Fibroblast of mammary gland (primary cell): ENCODE measurements at places on chromosomes 12 and 14.
A peak's percentile ranks its signal among the peaks of the same experiment; 100 is the strongest.

GRCh38 chr14:99271221-99271941 lies 616 bp downstream of the BCL11B start:
- no peak for DNase-seq

DNA sequence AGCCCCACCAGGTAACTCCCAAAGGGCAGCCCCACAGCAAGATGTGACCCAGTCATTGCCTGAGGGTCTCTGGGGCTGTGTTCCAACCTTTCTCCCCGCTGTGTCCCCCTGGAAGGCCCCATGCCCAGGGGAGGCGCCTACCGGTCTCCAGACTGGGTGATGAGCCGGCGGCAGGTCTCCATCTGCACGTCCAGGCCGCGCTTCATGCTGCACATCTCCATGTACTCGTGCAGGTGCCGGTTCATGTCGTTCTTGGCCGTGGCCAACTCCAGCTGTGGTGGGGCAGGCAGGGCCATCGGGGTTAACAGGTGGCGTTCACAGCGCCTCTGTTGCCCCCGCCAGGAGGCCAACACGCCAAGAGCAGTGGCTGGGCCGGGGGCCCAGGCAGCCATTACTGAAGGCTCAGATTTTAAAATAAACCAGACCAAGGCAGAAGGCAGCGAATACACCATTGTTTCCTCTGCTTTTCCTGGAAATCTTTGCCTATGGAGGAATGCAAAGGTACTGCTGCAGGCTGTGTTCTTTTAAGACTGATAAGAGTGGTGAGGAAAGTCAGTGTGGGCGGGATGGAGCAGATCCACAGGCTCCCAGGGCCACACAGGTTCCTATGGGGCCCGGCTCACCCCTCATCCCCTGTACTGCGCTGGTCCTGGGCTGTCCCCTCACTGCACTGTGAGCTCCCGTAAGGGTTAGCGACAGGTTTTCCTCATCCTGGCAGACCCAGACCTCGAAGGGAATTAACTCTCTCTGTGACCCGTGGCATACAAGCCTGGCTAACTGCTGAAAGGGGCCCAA lies 7.3 kb downstream of the GAPDH start:
- DNase-seq = no peak

GRCh38 chr14:102902086-102902485 lies 20.4 kb upstream of the AMN start:
- no peak for DNase-seq

DNA sequence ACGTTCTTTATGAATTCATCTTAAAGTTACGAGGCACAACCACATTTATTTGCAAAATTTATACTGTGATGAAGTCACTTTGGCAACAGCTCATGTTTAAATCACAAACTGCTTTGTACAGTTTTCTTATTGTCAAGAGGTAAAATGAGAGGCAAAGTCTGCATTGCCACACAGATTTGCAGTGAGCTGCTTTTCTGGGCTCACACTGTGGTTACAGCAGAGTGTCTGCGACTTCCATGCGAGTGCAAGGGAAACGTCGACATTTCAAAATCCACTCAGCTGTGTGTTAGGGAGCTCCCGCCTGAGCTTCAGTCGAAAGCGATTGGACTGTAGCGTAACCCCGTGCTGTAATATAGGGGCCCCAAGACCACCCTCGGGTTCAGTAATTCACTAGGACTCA lies 13.0 kb downstream of the MTA1 start:
- DNase-seq = no peak

DNA sequence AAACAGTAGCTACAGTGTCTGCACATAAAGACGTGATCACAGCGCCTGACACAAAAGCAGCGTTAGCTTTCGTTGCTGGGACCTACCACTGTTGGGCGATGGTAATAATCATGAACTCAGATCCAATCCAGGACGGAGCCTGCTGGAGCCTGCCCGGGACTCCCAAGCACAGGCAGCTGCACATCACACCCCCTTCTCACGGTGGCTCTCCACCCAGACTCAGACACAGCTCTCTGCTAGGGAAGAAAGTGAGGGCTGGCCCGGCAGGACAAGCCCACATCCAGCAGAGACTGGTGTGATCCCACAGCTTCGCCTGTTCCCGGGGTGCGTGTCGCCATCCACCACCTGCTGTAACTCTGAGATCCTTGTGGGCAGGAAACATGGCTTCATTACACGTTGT lies 49.9 kb upstream of the FOXN3 start:
- no peak for DNase-seq

- peak; percentile 39 for DNase-seq
Observed at GRCh38 chr12:42946871-42947381, 357.4 kb upstream of the PRICKLE1 start.

DNA sequence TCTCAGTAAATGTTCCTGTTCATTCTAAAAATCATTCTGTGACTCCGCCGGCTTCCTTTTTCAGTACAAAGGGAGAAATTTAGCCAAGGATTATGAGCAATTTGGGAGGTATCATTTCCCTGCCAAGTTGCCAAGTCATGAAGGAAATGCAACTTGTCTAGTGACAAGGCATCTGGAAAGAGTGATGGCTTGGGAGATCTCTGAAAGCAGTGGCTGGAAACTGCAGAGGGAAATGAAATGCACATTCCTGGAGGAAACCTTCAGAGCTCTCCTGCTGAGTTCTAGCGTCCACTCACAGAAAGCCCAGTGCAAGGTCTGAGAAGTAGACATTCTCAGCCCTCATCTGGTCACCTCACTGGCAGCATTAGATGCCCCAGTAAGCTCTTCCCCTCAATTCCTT lies 91.7 kb downstream of the GALC start:
- peak; percentile 30 for DNase-seq

DNA sequence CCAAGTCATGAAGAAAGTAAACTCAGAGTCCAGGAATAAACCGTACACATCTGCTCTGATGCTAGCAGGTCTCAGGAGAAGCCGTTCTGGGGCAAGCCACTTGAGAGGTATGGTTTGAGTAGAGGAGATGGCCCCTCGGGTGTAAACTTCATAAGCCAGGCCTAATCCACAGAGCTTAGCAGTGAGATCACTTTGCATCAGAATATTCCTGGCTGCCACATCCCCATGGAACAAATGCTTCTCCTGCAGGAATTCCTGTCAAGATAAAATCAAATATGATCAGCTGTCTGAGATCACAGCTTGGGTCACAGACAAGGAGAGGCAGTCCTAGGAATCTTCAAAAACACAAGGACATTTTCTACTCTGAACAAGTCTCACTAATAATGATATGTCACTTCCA lies 11.2 kb upstream of the MAGOHB start:
- DNase-seq = no peak

DNA sequence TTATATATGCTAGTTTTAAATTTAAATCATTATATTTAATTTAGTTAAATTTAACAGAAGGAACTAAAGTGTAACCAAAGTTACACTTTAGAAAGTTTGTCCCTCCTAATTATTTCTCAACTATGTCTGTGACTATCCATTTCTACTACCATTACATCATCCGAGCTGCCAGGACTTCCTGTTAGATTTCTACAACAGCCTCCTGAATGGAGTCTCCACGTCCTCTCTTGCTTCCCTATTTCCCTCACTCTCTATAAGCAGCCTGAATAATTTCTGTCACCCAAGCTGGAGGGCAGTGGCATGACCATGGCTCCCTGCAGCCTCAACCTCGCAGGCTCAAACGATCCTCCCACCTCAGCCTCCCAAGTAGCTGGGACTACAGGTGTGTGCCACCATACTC lies 84.1 kb downstream of the TTC7B start:
- no peak for DNase-seq

DNA sequence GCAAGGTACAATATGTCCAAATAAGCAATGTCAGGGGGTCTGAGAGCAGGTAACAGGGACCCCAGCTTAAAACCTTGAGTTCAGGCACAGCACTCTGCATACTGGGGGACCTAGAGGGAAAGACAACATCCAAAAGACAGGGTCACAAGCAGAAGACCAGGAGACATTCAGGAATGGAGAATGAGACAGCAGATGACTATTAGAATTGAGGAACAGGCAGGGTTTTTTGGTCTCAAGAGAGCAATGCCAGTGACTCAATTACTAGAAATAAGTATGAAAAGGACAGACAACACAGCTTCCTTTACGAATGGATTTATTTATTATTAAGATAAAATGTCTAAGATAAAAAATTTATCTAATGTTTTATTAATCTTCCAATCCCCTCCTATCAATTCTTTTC lies 223.0 kb downstream of the PTPRO start:
- no peak for DNase-seq

GRCh38 chr12:27199638-27200300 lies 44.3 kb upstream of the STK38L start:
- DNase-seq = peak; percentile 27

GRCh38 chr14:102601378-102601925 lies 9.0 kb downstream of the RCOR1 start:
- DNase-seq = no peak

GRCh38 chr12:46983393-46983793 lies 96.0 kb upstream of the PCED1B start:
- no peak for DNase-seq

GRCh38 chr12:57966536-57966935 lies 25.2 kb downstream of the ATP23 start:
- DNase-seq = no peak

DNA sequence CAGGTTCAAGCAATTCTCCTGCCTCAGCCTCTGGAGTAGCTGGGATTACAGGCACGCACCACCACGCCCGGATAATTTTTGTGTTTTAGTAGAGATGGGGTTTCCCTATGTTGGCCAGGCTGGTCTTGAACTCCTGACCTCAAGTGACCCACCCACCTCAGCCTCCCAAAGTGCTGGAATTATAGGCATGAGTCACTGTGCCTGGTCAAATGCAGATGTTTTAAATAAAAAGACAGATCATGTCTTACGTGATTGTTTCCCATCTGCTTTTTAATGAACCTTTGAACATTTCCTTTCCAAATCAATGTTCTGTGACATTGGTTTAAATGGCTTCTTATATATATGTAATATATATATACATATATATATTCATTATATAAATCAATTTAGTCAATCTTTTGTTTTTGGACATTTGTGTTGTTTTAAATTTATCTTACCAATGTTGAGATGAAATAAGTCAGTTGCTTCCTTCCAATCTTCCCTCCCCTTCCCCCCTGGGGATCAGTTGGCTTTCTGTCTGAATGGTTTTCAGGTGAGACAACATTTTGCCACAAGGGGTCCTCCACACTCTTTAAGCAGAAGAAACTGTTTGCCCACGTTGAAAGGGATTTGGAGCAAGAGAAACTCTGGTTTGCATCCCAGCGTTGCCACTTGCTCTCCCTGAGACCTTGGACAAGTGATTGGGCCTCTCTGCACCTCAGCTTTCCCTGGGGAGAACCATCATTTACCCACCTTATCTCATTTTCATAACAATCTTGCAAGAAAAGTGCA lies 47.6 kb upstream of the RBM19 start:
- peak; percentile 73 for DNase-seq

- DNase-seq = peak; percentile 17
Observed at GRCh38 chr14:24861083-24861630, 188.8 kb downstream of the STXBP6 start.

GRCh38 chr14:33836203-33836899 lies 114.5 kb downstream of the EGLN3 start:
- DNase-seq = no peak

GRCh38 chr14:70009961-70010360 lies 130.7 kb downstream of the SMOC1 start:
- DNase-seq = no peak

DNA sequence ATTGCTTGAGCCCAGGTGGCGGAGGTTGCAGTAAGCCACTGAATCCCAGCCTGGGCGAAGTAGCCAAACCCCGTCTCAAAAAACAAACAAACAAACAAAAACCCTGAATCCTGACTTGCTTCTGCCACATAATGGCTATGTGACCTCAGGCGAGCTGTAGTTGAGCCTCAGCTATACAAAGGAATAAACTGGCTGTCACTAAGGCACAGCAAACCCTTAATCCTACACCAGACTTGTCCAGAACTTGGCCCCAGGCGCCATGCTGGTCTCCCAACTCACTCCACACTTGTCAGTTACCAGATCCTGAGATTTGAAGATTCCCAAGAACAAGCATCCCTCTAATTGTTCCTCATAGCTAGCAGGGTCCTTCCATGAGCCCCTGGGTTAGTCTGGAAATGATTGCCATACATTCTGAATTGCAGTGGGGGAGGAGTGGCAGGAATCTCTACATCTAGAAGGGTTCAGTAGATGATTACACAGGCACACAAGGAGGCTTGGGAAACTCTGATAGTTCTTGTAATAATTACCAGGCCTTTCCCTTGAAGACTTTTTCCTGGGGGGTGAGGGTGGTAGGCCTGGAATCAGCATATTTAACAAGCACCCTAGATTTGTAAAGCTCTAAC lies 9.9 kb downstream of the MAP3K12 start:
- DNase-seq = no peak

GRCh38 chr12:81859521-81859920 lies 100.4 kb upstream of the PPFIA2 start:
- DNase-seq = no peak

- peak; percentile 62 for DNase-seq
Observed at GRCh38 chr12:59973515-59973914, 377.7 kb downstream of the SLC16A7 start.

DNA sequence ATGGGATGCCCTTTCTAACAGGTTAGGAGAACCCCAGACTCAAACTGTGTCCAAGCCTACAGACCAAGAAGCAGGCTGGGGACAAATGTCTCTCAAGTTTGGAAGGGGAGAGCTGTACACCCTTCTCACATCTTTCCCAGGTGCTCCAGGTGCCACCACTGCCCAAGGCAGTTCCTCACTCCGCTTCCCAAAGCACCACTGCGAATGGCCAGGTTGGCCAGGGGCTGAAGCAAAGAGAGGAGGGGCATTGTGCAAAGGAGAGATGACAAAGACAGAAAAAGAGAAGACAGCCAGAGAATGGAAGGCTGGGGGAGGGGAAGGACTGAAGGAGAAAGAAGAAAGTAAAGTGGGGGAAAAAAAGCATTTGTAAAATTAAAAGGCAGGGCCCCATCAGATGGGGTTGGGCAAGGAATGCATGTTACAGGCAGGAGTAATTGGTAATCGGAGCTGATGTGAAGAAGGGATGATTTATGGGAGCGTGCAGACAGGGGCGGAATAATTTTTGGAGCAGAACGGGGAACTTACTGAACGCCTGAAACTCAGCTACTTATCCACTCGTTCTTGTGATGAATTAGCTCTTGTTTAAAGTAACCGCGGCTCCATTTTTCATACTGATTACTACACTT lies 165.8 kb downstream of the ESRRB start:
- no peak for DNase-seq

DNA sequence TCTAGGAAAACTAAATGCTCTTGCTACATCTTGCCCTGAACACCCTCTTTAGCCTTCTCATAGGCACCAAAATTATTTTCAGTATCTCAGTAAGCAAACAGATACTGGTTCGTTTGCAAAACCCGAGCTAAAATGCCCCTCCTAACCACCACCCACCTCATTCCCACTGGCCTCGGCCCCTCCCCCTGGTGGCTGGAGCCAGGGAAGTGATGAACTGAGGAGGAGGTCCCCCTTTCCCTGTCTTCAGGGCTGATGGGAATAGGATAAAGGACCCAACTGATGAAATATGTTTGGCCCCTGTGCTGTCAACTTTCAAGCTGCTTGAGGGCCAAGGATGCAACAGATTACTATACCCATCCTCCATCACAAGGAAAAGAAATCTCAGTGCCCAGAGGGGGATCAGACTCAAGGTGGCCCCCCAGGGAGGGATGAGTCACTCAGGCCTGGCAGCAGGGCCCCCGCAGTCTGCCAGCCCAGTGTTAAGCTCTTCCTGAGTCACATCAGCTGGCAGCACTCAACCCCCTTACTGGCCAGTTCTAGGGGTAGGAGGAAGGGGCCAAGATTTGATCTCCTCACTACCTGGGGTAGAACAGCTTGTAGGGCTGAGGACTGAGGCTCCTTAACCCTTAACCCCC lies 1.7 kb downstream of the ANKRD52 start:
- peak; percentile 67 for DNase-seq
